Activated T-helper 1 cell treated with anti-CD3 and anti-CD28 coated beads, Interleukin-12 subunit alpha, Interleukin-12 subunit beta, Interleukin-2, Interleukin-4 antibody, amounts not matched to agents 30 ng/mL and 10 ng/mL and 1 ng/mL, durations not matched to agents 14 hours and 24 hours and 36 hours (primary cell): ENCODE measurements at places on chromosomes 12 and 14.

GRCh38 chr14:55713486-55713885 lies 133.5 kb downstream of the KTN1 start:
- no peak for DNase-seq

GRCh38 chr12:58253663-58254062 lies 312.3 kb downstream of the ATP23 start:
- DNase-seq = no peak

DNA sequence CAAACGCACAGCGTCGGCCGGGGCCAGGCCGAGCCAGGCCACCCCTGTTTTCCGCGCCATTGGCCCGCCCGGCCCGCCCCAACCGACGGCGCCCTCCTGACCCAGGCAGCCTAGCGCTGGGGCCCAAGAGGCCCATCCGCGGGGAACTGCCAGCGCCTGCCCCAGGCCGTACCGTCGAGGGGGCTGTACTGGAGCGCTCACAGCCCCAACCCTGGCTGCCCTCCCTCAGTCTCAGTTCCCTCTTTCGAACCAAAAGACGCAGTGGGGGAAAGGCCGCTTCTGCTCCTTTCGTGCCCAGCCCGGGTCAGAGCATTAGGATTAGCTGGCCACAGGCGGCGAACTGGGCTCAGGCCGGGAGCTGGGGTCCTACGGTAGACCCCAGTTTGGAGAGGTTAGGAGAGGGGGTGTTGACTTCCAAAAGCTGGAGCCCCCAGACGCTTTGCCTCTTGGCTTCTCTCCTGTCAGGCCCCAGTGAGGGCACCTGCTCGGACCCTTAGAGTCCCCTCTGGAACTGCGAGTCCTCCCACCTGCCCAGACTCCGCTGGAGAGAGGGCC lies 1.9 kb downstream of the NKX2-1 start:
- DNase-seq = no peak

DNA sequence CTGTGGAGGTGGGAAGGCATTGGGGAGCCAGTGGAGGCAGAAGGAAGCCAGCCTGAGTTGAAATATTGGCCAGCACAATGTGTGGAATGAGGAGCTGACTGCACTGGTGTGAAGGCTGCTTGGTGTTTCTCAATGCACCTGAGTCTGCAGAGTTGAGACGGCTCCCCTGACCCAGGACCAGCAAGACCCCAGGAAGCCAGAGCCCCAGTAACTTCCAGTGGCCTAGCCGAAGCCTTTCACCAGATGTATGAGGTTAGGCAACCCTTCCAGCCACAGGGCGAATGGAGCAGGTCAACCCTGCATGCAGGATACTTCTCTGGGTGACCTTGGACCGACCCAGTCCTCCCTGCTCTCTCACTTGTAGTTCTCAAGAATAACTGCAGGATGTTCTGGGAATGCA lies 12.9 kb upstream of the KRT73 start:
- DNase-seq = no peak

DNA sequence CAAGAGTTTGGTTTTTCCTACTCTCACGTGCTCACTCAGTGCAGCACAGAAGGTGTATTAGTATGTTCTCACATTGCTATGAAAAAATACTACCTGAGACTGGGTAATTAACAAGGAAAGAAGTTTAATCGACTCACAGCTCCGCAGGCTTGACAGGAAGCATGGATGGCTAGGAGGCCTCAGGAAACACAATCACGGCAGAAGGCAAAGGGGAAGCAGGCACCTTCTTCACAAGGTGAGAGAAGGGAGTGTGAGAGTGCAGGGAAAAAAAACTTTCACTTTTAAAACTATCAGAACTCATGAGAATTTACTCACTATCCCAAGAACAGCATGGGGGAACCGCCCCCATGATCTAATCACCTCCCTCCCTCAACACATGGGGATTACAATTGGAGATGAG lies 185.8 kb upstream of the TMPO start:
- no peak for DNase-seq
